ENCODE measurements at places on chromosomes 6 and 20.

- no peak for DNase-seq
These were observed 5.3 kb downstream of the SNAI1 start for GRCh38 chr20:49987868-49988690.

GRCh38 chr6:166375013-166375412 lies 7.7 kb downstream of the MPC1 start:
- no peak for DNase-seq

DNA sequence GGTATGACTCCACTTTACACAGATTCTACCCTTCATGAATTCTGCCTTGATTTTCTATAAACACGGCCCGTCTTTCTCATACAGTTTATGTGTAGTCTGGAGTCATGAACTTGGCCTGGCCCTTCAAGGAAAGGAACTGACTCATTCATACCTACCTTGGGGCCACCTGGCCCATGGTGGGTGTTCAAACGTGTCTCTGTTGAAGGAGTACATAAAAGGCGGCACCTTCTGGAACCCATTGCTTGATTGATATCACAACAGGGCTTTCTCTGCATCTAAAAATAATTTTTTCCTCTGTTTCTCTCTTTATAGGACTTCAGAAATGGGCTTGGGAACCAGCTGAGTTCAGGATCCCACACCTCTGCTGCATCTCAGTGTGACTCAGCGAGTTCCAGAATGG lies 363.0 kb upstream of the SOX4 start:
- DNase-seq, result no peak

- DNase-seq, result no peak
These were observed 44.7 kb downstream of the DEK start for GRCh38 chr6:18219591-18219990.

DNA sequence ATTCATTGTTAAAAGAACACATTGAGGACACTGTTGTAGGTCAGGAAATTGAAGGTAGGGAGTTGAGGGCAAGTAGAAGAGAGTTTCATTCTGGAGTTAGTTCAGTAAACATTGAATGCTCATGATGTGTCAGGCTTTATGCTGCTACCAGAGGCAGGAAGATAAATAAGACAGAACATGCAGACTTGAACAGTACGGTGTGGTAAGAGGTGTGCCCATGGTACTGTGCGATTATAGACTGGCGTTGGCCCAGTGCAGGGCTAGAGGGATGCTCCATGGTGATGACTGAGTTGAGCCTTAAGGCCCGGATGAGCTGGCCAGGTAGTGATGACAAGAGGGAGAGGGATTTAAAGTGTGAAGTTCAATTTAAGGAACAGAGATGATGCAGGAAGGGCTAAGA lies 50.8 kb downstream of the CARMIL1 start:
- no peak for DNase-seq

- no peak for DNase-seq
These were observed 349.8 kb upstream of the ARID1B start for GRCh38 chr6:156427345-156427744.

DNA sequence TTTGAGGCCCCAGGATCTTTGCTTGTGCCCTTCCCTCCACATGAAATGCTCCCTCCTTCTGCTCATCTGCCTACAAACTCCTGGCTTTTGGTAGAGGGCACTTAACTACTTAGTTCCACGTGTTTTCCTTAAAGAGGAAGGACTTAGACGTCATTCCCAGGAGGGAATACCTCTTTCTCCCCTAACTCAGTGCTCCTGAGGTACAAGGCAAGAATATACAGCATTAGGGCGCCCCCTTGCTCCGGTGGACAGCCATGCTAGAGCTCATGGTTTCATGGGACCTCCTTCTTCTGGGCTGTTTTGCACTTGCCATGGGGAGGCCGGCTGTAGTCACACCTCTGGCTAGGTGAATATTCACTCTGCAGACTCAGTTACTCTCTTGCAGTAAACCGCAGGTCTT lies 93.8 kb upstream of the LY86 start:
- no peak for DNase-seq

DNA sequence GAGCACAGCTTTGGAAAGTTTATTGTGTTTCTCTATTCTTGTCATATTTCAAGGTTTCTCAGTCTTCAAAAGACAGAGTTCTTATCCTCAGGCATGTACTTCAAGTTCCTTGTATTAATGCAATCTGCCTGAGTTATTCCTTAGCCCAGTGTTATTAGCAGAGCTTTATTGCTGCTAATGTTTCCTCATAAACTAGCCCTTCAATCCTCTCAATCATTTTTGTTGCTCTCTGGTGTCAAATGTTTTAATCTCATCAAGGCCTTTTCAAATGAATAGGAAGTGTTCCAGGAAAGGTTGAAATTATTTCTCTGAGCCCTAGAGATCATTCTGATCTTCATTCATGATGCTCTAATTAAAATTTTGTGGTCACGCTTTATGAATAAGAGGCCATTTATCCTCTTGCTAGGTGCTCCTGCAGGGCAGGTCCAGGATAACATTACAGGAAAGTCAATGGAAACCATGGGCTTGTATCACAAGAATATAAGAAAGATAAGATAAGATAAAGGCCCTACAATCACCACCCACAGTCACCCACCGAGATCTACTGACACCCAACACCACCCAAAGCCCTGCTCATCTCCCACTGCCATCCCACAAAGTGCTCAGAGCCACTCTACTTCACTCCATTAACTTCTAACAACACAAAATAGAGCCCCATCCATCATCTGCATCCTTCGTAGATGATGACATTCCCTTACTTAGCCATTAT lies 125.9 kb downstream of the COL9A1 start:
- DNase-seq, result no peak

- DNase-seq, result no peak
These were observed 2.8 kb downstream of the CPNE1 start for GRCh38 chr20:35661908-35662307.

All from stimulated activated CD4-positive, alpha-beta T cell treated with anti-CD3 and anti-CD28 coated beads, Interleukin-1b, Interleukin-23, amount 100 ng/mL, for 1 hour (primary cell).